ENCODE measurements at places on chromosomes 16 and 17. TPM values are rescaled to one million over a fixed set of nuclear protein-coding genes. Genes with fewer than 3 reads are reported as not detected.

HOXB4 gene
- total RNA-seq = 3.4 TPM

CARD14 gene
- total RNA-seq = 3.9 TPM

ENPP7 gene
- total RNA-seq = 0.48 TPM

CMTM1 gene
- total RNA-seq = 10.8 TPM

AIPL1 gene
- total RNA-seq = 2.2 TPM

TPSD1 gene
- total RNA-seq = not detected

PLEKHH3 gene
- 11.3 TPM for total RNA-seq

STAT3 gene
- total RNA-seq = 111 TPM

HLF gene
- 33.7 TPM for total RNA-seq

ABCA6 gene
- total RNA-seq = 17.1 TPM

CCL16 gene
- total RNA-seq = not detected

RPS6KB1 gene
- 37.3 TPM for total RNA-seq

CASKIN1 gene
- total RNA-seq = not detected

KRTAP16-1 gene
- not detected for total RNA-seq

TCAP gene
- 0.24 TPM for total RNA-seq

TEX19 gene
- total RNA-seq = not detected

SPATA22 gene
- total RNA-seq = 1.2 TPM

COX6A2 gene
- not detected for total RNA-seq

TNP2 gene
- 5.3 TPM for total RNA-seq

SHMT1 gene
- 5.1 TPM for total RNA-seq

WFIKKN2 gene
- 1.9 TPM for total RNA-seq

SBK1 gene
- total RNA-seq = 0.24 TPM

PRDM7 gene
- total RNA-seq = 2.2 TPM

B3GNT9 gene
- 37.3 TPM for total RNA-seq

CD300LG gene
- not detected for total RNA-seq

TBC1D10B gene
- 35.6 TPM for total RNA-seq

Measured in umbilical cord (tissue), 2 donors.